Daoy (cell line): ENCODE measurements at places on chromosomes 4 and X.

DNA sequence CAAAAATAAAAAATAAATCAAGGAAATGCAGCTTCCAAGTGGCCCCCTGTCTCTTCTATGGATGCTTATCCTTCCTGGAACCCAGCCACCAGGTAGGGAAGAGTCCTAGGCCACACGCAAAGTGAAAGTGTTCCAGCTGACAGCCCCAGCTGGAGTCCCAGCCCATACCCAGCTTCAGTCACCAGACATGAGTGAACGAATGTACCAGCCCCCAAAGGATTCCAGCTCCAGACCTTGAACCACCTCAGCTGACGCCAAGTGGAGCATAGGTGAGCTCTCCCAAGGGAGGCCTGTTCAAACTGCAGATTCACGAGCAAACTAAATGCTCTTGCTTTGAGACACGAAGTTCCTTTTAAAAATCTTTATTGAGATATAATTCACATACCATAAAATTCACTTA, 62.0 kb downstream of the BCOR start:
- DNase-seq, result no peak

DNA sequence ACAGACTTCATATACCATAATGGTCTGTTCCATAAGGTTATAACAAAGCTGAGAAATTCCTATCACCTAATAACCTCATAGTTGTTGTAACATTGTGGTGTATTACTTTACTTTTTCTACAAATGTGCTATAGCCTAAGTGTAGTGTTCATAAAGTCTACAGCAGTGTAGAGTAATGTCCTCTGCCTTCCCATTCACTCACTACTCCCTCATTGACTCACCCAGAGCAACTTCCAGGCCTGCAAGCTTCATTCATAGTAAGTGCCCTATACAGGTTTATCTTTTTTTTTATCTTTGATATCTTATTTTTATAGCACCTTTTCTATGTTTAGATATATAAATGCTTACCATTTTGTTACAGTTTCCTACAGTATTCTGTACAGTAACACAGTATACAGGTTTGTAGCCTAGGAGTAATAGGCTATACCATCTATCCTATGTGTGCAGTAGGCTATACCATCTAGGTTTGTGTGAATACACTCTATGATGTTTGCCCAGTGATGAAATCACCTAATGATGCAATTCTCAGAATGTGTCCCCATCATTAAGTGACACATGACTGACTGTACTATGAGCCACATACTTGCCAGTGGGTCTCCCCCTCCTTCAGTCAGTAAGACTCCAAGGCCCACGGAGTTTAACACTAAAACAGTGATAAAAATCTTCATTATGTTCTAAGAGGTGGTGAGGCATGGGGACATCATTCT, 299.9 kb downstream of the UNC5C start:
- no peak for DNase-seq

- DNase-seq, result no peak
Observed at GRCh38 chr4:138413273-138413672, 171.1 kb upstream of the SLC7A11 start.

GRCh38 chr4:139934057-139934707, 219.8 kb downstream of the MAML3 start:
- no peak for DNase-seq

GRCh38 chrX:67607466-67607865, 63.6 kb downstream of the AR start:
- no peak for DNase-seq
